ENCODE measurements at places on chromosomes 12 and 14.

DNA sequence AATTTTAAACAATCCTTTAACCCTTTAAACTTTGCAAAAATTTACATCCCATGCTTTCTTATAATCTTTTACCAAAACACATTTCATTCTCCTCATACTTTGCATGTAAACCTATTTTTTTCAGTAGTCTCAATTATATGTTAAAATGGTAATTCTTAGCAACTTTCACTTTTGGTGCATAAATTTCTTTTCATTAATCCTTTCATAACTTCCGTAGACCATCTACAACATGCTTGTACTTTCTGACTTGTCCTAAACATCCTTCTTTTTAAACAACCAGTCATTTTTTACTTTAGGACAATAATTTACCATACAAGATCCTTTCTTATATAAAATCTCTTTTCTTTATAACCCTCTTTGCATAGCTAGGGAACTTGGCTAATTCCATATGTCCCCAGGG is 19.5 kb downstream of the CCDC91 start:
- DNase-seq: no peak

- DNase-seq: no peak
Measured at GRCh38 chr12:79644274-79645234, 46.2 kb downstream of the PAWR start.

DNA sequence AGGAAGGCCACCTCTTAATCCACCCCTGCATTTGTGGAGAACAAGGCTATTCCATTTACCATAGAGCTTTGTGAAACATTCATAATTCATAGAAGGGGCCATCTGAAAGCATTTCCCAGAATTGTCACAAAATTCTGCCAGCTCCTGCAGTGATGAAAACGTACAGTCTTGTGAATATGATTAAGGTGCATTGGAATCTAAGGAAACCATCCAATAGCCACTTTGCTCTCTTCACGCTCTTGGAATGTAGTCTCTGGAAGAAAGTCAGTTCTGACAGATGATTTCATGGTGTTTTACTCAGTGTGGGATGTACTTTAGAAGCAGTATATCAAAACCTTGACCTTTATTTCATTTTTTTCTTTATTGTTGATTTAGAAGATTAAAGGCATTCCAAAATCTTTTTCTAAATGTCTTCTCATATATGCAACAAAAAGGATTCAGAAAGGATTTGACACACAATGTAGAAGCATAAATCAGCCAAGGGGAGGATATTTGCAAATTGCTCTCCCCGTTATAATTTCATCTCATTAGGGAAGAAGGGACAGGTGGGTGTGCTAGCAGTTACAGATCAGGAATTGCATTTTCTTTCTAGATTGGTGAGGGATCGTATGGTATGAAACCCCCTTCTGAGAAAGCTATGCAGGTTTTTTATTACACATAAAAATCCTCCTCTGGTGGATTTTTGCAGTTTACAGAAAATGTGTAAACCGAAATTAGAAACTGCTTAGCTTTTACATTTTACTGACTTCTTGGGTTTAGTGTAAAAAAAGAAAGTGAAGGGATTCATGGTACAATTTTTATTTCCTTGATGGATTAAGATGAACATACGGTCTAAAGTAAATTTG is 390.2 kb downstream of the LRIG3 start:
- peak; percentile 88 for DNase-seq

DNA sequence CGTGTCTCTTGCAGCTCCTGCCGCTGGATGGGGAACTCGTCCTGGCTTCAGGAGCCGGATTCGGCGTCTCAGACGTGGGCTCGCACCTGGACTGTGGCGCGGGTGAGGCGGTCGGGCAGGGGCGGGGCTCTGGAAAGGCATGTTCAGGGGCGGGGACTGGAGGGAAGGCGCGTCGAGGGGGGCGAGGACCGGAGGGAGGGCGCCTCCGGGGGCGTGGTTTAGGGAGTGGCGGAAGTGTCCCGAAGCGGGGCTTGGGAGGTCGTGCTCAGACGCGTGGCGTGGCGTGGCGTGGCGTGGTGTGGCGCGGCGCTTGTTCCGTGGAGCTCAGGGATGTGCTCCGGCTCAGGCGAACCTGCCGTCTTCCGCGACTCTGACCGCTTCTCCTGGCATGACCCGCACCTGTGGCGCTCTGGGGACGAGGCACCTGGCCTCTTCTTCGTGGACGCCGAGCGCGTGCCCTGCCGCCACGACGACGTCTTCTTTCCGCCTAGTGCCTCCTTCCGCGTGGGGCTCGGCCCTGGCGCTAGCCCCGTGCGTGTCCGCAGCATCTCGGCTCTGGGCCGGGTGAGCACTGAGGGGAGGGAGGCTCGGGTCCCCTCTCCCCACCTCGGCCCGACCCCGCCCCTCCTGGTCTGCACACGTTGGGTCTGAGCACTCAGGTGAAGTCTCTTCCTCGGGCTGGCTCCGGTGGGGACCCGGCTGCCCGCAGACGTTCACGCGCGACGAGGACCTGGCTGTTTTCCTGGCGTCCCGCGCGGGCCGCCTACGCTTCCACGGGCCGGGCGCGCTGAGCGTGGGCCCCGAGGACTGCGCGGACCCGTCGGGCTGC is 6.2 kb downstream of the AMN start:
- DNase-seq: no peak

- DNase-seq: no peak
Measured at GRCh38 chr12:18753481-18754123, 15.7 kb downstream of the CAPZA3 start.

GRCh38 chr12:117685110-117685926 is 283.5 kb downstream of the KSR2 start:
- peak; percentile 22 for DNase-seq

DNA sequence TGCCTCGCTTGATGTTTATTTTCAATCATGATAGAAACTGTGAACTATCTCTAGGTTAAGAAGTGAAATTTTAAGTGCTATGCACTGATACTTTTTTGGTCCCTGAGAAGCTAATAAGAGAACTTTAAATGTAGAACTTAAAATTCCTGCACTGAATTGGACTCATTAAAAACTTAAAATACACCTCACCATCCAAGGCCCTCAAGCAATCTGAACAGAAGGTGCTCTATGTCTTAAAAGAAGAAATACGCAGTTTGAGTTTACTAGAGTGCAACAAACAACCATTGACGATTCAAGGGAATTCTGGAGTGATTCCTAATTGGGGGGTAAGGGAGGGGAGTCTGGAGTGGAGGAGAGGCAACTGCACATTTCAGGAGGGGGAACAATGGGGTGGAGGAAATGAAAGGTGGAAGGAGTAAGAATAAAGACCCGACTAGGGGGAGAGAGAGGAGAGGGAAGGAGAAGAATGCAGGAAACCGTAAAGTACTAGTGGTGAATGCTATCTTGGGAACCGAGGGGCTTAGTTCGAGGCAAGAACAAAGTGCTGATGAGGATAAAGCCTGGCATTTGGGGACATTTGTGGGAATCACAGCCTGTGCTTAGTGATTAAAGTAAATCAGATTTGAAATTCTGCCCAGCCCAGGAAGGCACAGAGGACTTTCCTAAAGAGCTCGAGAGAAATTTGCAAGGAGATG is 389.7 kb downstream of the AACS start:
- DNase-seq: no peak

DNA sequence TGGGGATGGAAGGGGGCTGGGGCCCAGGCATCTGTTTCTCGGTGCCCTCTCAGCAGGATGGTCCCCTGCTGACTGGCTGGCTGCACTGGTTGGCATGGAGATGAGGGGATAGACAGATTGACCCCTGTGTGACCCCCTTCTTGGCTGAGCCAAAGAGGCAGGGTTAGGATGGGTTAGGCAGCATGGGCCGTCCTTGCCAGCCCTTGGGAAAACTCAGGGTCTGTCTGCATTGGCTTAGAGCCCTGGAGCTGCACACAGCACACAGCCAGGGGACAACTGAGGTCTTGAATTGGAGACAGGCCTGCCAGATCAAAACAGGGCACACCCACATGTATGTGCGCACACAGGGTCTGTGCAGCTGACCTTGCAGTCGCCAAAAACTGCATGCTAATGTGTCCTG is 11.2 kb upstream of the LRP1-AS start:
- no peak for DNase-seq

- no peak for DNase-seq
Measured at GRCh38 chr14:70601162-70601561, 707 bp upstream of the MED6 start.

GRCh38 chr14:35632676-35633075 is 98.7 kb downstream of the INSM2 start:
- DNase-seq: no peak

- DNase-seq: no peak
Measured at GRCh38 chr14:68384881-68385280, 408.0 kb downstream of the ZFP36L1 start.

DNA sequence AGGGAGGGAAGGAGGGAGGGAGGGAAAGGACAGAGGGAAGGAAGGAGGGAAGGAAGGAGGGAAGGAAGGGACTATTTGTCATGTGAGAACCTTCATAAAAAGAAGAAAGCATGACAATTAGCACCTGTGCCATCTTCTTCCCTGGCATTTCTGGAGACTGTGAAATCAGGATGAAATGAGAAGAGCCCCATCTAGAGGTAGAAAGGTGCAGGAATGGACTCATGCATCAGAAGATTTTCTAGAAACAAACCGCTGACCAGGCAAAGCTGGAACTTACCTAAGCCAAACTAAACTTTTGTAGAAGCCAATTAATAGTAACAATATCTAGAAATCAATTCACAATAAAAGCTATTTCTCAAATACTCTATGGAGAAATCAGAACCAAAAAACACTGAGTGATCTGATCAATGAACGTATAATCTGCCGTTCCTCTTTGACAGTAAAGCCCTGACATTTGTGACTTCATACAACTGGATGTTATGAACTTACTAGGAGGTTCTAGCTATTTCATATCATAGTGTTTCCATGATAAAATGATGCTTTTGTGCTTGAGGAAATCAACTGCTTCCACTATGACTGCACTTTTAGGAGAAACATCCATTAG is 24.4 kb upstream of the CRACR2A start:
- DNase-seq: peak; percentile 39

DNA sequence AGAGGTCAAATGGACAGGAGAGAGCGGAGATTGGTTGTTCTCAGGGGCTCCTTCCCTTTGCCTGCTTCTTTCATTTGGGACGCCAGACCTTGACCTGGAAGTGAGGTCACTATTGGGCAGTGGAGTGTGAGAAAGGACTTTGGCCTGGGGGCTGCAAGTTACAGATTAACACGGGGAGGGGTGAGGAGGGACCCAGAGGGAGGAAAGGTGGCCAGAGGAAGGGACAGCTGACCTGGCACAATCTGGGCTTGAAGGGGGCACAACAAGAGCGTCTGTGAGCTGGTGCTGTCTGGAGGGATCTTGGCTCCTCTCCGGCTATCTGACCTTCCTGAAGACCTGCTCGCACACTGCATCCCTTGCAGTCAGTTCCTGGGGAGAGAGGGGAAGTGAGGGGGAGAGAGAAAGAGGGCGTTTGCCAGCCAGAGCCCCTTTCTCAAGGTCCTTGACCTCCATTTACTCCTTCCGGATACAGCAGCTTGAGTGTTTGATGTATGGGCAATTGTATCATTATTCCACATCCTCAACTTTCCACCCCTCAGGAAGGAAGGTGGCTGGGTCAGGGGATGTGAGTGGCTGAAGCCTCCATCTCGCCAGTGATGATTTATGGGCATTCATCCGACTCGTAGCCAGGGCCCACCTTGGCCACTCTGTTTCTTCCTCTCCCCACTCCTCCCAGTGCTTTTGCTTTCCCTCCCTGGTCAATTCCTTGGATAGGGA is 4.7 kb downstream of the RBP5 start:
- no peak for DNase-seq

GRCh38 chr14:74945852-74946658 is 9.3 kb downstream of the PGF start:
- peak; percentile 56 for DNase-seq

DNA sequence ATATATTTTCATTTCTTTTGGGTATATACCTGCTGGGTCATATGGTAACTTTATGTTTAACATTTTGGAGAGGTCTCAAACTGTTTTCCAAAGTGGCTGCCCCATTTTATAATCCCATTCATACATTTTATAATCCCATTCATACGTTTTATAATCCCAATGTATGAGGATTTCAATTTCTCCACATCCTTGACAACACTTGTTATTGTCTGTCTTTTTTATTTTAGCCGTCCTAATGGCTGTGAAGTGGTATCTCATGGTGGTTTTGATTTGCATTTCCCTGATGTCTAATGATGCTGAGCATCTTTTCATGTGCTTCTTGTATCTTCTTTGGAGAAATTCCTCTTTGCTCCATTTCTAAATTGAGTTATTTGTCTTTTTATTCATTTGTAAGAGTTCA is 6.7 kb upstream of the CFL2 start:
- no peak for DNase-seq

- DNase-seq: no peak
Measured at GRCh38 chr12:114598111-114598510, 85.9 kb downstream of the TBX3 start.

DNA sequence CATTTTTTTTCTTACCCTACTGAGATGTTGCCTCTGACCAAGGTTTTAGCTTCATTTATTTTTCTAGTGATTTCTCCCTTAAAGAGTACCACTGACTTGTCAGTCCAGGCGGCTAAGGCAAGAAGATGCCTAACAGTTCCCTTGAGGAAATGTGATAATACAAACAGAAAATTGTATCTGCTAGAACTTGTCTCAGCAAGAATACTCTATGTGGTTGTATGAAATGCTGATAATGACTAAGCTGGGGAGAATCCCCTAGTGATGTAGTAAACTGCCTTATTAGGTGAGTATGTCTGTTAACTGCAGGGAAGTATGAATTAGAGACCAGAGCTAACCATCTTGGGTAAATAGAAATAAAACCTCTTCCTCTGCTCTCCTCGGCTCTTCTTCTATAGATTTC is 6.7 kb downstream of the C12orf54 start:
- peak; percentile 4 for DNase-seq

DNA sequence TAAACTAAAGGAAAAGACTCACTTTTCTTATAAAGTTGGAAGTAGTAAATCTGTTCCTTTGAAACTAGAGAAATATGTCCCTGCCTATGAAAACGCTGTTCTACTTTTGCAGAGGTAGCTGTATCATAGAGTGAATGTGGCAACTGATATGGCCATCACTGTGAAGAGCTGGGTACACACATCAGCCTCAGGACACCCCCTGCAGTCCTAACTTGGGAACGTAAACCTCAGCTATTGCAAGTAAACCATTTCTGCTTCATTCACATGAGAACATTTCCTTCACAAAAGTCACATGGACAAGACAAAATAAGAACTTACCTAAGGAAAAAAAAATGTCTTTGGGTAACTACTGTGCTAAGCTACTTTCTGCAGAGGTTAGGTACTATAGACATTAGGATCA is 233.3 kb upstream of the PPFIA2 start:
- peak; percentile 46 for DNase-seq

DNA sequence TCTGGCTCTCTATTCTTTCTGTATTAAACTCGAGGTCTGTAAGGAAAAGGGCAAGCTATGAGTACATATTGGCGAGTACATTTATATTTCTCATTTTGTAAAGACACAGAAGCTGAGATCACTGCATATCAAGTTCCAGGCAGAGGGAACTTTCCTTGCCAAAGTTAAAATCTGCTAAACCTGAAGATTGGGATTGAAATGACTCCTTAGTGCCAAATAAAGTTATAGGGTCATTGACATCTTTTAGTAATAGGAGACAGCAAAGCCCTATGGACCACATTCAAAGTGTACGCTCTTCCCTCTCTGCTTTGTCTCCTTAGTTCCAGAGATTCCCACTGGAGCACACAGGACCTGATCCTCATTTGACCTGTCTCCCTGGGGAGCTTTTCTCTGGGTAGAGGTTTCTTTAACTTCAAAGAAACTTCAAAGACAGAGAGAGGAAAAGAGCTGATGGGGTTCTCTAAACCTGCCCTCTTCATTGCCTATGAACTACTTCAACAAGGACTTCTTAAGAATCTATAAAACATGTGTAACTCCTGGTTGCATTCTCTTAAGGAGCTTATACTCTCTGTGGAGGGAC is 42.6 kb upstream of the PTPRR start:
- DNase-seq: no peak

GRCh38 chr14:66377574-66377973 is 108.6 kb upstream of the CCDC196 start:
- DNase-seq: no peak

All from HT1080 (cell line).